Forelimb muscle (tissue), 1 donor: ENCODE measurements at places on chromosomes 5 and 9.

GRCh38 chr5:108101130-108101529, 280.8 kb downstream of the FBXL17 start:
- DNase-seq: peak; percentile 32

DNA sequence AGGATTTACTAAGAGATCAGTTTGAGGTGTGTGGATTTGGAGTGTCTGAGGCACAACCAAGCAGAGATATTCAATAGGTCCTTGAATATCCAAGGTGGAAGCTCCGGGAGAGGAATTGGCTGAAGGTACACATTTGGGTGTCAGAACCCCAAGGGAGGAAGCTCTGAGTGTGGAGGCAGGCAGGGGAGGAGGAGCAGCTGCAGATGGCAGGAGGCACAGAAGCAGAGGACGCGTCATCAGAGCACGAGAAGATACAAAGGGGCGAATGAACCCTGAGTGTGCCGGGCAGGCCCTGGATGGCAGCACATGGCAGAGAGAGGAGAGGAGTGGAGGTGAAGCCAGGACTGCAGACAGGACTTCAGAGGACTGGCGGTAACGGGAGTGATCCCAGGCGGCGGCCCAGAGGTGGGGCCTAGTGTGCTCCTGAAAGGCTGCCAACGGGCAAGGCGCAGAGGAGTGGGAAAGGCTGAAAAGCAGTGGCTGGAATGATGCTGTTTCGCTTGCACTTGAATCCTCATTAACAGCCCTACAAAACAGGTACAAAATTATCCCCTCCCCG, 179.8 kb downstream of the FANCC start:
- no peak for DNase-seq

- DNase-seq: no peak
Observed at GRCh38 chr5:173717959-173718358, 101.5 kb upstream of the BOD1 start.

- no peak for DNase-seq
Observed at GRCh38 chr5:65623482-65623881, 651 bp downstream of the TRIM23 start.

DNA sequence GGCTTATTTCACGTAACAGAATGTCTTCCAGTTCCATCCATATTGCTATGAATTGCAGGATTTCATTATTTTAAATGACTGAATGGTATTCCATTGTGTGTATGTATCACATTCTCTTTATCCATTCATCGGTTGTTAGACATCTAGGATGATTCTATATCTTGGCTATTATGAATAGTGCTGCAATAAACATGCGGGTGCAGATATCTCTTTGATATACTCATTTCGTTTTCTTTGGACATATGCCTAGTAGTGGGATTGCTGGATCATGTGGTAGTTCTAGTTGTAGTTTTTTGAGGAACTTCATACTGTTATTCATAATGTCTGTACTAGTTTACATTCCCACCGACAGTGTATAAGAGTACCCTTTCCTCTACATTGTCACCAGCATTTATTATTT, 460.5 kb downstream of the MAN2A1 start:
- DNase-seq: no peak

DNA sequence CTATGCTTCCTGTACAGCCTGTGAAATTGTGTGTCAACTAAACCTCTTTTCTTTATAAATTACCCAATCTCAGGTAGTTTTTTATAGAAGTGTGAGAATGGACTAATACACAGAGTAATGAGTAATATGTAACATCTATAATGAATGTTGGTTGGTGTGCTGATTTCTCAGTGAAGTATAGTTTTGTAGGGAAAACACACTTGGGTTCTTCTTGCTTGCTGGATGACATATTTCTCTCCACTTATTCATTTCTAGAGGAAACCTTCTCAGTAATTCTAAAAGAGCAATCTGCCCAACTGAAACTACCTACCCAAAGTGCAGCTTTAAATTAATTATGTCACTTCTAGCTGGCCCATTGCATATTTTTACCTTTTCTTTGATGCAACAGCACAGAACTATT, 81.1 kb upstream of the RORB start:
- DNase-seq: no peak

DNA sequence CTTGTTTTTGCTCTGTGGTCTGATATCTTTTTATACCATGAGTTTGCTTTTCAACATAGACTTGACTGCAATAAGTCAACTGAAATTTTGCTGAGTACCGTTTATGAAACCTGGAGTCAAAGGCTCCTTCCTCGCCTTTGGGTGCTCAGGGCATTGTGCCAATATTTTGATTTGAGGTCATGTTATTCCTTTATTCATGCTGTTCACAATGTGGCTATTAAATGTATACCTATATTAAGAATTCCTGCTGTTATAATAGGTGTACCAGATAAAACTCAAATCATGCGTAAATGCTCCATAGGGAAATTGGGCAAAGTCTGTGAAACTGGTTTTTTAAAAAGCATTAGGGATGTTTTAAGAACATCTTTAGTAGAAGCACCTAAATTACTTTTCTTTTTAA, 334.0 kb upstream of the NUDT12 start:
- DNase-seq: no peak

- no peak for DNase-seq
Observed at GRCh38 chr9:8365029-8365428, 565.5 kb upstream of the DMAC1 start.

DNA sequence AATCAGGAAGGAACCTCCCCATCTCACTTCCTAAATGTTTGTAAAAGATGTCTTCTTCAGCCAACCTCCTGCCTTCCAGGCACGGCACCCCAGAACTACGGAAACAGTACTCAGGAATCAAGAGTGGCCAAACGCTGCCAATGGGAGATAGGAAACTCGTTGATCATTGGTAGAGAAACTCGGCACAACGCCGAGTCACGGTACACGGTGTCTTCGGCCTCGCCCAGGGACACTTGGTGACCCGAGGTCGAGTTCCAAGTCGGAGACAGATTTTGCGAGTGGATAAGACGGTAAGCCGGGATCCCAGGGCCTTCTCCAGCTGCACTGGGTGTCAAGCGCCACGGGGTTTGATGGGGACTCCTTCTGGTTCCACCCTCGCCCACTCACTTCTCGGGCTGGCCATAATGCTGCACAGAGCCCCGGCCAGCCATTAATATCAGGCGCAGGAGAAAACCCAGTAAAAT, 343 bp downstream of the KIAA0825 start:
- DNase-seq: peak; percentile 14

- no peak for DNase-seq
Observed at GRCh38 chr5:6676702-6677101, 36.5 kb upstream of the TENT4A start.

DNA sequence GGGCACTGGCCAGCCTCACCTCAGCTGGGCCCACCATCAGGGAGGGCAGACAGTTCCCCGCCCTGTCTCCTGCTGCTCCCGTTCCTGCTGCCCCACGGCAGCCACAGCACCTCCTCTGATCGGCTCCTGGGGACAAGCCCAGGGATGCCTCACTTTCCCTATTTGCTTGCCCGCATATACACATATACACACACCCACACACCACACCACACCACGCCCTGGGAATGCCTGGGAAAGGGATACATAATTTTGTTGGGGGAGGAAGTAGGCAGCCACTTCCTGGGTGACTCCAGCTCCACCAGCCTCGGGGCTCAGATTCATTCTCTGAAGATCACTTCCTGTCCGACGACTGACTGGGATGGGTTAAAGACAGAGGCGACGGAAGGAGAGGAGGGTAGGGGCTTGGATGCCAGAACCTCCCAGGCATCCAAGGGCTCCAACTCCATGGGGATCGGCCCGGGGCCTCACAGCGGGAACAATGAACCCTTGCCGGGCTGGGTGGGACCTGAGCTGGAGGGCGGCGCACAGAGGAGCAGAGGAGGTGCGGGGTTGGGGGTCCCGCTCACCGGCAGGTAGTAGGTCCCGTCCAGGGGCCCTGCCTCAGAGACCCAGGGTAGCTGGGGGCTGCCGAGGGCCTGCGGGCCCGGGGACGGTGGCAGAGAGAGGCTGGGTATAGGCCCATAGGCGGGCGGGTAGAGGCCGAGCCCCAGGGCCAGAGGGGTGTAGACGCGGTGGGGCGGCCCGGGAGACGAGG, 2.0 kb upstream of the MZB1 start:
- no peak for DNase-seq

DNA sequence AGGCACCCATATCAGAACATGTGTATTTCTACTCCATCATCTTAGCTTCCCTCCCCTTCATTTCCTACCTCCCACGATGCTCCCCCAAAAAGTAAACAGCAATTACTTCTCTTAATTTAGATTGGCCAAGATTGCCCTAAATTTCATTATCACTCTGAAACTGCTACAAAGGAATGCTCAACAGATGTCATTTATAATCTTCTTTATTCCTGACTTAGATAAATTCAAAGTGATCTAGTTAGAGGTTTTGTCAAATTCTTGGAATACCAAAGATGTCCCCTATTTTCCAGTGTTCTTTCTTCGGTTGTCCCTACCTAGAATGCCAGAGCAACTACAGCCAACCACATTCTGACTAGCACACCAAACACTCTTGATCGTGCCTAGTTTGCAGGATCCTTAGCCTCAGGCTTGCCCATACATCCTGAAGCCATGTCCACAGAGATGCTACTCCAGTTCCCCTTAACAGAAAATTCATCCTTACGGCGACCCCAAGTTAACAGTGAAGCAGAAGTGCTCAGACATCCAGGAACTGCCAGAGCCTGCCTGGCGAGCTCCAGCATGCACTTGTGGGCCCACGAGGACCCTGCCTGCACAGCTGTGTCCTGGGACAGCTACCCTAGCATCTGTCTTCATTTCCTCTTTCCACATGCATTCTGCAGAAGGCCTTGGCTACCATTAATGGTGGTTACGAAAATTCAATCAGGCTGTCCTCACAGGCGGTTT, 31.6 kb downstream of the DAP start:
- no peak for DNase-seq

- DNase-seq: no peak
Observed at GRCh38 chr5:154317916-154318315, 127.4 kb downstream of the GALNT10 start.

GRCh38 chr9:77449240-77450084, 198.7 kb downstream of the GNA14 start:
- no peak for DNase-seq

DNA sequence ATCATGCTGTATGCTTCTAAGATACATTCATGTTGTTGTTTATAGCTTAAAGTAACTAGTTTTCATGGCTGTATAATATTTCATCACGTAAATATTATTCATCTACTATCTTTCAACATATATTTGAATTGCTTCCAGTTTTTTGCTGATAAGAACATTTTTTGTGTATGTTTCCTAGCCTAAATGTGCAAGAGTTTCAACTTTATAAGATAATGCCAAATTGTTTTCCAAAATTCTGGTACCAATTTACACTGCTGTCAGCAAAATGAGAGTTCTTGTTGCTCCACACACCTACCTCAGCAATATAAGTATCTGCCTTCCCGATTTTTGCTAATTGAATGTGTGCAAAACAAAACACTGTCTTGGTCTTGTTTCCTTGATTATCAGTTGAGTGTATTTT, 178.3 kb downstream of the CRB2 start:
- DNase-seq: no peak

GRCh38 chr5:148666353-148666752, 12.0 kb upstream of the HTR4 start:
- no peak for DNase-seq

GRCh38 chr9:106321394-106322180, 541.4 kb upstream of the ZNF462 start:
- DNase-seq: no peak

DNA sequence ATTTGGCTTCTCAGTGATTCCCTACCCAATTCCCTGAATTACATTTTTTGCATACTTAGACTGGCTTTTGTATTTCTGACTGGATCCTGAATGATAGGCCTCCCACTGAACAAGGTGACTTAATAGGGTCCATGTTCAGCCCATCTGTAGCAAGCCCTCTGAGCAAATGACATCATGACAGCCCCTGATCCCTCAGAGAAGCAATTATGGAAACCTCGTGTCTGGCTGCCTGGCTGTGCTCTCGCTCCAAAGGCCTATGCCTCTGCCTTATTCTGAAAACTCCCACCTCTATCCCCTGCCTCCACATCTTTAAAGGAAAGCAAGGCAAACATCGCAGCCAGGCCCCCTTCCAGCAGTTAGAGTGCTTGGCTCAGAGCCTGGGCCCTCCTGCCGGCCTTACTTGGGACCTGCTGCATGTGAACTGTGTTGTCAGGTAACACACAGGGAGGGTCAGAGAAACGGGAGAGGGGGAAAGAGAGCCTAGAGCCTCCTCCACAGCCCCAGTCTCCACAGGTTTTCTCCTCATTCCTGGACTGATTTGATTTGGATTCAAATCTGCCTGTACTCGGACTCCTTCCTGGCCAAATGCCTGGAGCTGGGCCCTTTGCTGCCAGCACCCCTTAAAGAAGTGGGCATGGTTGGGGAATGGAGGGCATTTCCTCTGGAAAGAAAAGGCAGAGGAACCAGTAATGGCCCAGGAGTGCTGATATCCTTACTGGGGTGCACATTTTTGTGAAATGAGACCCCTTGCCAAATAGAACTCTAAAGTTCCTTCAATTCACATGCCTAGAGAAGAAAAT, 3.8 kb downstream of the DCANP1 start:
- no peak for DNase-seq
